ENCODE measurements at places on chromosomes 4 and X.

DNA sequence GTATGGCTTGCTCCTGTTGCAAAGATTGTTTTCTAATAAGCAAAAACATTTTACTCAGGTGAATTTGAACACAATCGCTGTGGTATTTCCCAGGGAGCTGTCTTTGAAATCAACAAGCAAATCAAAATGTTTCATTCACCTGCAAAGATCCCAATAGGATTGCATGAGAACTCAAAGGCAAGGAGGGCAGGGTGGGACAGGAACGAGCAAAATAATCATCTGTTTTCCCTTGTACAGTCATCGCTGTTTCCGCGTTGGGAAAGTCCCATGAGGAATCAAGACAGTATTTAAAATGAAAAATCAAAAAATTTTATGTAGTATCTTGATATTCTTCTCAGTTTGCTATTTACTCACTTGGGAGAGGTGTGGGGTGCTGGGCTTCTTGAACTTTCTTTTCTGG lies 198.8 kb downstream of the STIM2 start:
- no peak for DNase-seq

GRCh38 chr4:186902361-186902760 lies 178.7 kb upstream of the FAT1 start:
- no peak for DNase-seq

DNA sequence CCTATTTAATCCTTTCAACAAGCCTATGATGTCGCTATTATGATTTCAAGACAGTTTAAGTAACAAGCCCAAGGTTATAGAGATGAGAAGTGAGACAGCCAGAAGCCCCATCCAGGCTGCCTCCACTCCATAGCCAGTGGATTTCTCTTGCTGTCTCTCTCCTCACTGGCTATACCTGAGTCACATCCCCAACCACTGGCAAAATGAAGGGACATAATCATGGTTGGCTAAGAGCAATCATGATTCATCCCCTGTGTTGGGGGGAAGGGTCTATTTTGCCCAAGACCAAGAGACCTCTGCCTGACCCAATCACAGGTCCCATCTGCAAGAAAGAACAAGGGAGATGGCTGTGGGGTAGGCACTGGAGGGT lies 334.9 kb upstream of the GATB start:
- no peak for DNase-seq

DNA sequence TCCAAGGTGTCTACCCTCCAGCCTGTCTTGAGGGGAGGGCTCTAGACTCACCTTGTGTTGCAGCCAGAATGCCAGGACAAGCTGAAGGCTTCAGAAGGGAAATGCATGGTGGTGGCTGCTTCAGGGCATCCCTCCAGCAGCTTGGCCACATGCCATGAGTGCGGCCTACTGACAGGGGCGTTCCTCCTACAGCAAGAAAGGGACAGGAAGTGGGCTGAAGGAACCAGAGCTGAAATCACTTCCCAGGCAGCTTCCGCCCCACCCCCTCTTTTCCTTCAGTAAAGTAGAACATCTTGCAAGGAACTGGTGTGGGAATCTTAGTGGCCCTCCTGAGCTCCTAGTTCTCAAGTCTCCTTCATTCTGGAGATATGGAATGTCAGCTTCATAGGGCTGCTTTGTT lies 167.5 kb upstream of the DGKK start:
- DNase-seq = peak; percentile 37

GRCh38 chrX:70423936-70424675 lies 992 bp downstream of the GDPD2 start:
- DNase-seq = no peak

DNA sequence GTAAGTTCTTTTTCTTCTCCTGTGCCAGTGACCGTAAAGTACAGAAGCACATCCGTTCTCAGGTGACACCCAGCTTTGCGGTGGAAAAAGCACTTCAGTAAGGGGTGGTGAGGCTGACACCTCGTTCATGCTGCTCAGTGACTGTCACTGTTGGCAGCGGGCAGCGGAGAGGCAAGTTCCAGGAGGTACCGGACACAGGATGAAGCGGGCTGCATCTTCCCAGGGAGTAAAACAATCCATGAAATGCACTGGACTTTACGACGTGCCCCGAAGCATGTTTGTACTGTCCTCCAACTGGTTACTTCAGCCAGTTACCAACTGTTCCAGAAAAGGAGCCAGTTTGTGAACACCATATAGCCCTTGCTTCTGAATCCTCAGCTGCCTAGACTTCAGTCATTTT lies 110.7 kb downstream of the ZNF827 start:
- DNase-seq = no peak

- no peak for DNase-seq
These were observed 116.1 kb upstream of the PLAC1 start for GRCh38 chrX:134774190-134775048.

GRCh38 chr4:73692254-73692653 lies 48.1 kb upstream of the CXCL8 start:
- no peak for DNase-seq

GRCh38 chr4:102639598-102639997 lies 121.2 kb downstream of the MANBA start:
- no peak for DNase-seq

DNA sequence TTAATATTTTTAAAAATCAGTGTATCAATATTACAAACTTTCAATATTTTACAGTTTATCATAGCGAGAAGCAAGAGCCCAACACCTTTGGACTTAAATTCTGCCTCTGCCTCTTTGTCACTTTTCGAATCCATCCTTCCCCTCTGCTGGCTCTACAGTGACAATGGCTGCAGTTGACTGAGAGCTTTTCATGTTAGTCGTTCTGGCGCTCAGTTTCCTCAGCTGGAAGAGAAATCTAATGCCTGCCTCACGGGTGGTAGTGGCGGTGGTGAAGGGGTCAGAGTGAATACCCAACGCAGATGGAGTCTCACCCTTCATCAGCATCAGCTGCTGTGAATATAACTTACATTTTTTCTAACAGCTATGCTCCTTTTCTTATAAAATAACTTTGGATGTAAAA lies 144.8 kb downstream of the NWD2 start:
- DNase-seq = no peak

- no peak for DNase-seq
These were observed 16.8 kb downstream of the BANK1 start for GRCh38 chr4:101807351-101807750.

DNA sequence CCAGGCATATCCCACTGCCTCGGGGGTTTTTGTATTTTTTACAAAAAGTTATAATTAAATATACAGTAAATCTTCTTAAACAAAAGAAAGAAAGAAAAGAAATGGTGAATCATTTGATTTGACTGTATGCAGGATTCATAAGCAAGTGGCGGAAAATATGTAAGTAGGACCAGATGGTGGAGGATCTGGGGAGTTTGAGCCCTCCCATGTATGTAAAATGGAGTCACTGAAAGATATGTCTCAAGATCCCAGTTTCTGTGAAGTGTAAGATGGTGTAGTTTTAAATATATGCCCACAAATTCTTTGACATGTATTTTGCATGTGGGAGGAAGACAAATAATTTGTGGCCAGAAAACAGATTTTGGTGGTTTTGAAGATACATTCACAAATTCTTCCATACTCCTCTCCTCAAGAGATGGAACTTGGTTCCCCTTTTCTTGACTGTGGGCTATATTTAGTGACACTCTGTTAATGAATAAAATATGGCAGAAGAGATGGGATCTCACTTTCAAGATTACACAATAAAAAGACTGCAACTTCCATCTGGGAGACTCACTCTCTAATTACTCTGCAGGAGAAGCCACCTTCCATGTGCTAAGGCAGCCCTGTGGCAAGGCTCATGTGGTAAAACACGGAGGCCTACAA lies 133.6 kb upstream of the S100G start:
- no peak for DNase-seq

DNA sequence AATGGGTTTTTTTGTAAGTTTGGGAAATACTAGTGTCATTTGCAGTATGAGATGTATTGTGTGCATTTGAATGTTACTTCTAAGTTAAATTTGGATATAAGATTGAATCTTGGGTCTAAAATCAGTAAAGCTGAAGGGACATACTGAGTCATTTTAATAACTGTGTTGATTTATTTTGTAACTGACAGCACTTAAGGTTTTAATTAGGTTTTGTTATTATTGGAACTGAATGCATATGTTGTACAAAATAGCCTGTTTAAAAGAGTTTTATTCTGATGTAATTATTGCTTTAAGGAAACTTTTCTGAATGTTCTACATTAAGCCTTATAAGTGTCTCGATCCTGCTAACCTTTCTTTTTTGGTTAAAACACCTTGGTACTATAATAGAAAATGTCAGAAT lies 396.6 kb downstream of the MAPK10 start:
- DNase-seq = no peak

- DNase-seq = peak; percentile 32
These were observed 38.8 kb downstream of the GAB1 start for GRCh38 chr4:143375326-143376073.

- DNase-seq = no peak
These were observed 52.2 kb upstream of the BLTP1 start for GRCh38 chr4:122099896-122100295.

- no peak for DNase-seq
These were observed 92.9 kb downstream of the ANK2 start for GRCh38 chr4:113142351-113142750.
